ENCODE measurements at places on chromosomes 2 and 18. TPM values are rescaled to one million over a fixed set of nuclear protein-coding genes. Genes with fewer than 3 reads are reported as not detected.

Gene KATNAL2
- 0.48 TPM for total RNA-seq

Gene AMER3
- not detected for total RNA-seq

Gene PSMA8
- total RNA-seq, result not detected

Gene RGPD4
- not detected for total RNA-seq

Gene PARD3B
- total RNA-seq, result 14.0 TPM

Gene ACVR1C
- total RNA-seq, result 0.44 TPM

Measured in adrenal gland (tissue), 19 donors.